ENCODE measurements at places on chromosomes 4 and X.
A peak's percentile ranks its signal among the peaks of the same experiment; 100 is the strongest.

GRCh38 chr4:156693557-156693956, 278.0 kb downstream of the PDGFC start:
- no peak for DNase-seq

GRCh38 chrX:137430301-137430700, 135.6 kb upstream of the ZIC3 start:
- no peak for DNase-seq

- no peak for DNase-seq
Observed at GRCh38 chr4:55673424-55673823, 37.3 kb upstream of the NMU start.

GRCh38 chr4:22334155-22334554, 181.7 kb downstream of the ADGRA3 start:
- no peak for DNase-seq

DNA sequence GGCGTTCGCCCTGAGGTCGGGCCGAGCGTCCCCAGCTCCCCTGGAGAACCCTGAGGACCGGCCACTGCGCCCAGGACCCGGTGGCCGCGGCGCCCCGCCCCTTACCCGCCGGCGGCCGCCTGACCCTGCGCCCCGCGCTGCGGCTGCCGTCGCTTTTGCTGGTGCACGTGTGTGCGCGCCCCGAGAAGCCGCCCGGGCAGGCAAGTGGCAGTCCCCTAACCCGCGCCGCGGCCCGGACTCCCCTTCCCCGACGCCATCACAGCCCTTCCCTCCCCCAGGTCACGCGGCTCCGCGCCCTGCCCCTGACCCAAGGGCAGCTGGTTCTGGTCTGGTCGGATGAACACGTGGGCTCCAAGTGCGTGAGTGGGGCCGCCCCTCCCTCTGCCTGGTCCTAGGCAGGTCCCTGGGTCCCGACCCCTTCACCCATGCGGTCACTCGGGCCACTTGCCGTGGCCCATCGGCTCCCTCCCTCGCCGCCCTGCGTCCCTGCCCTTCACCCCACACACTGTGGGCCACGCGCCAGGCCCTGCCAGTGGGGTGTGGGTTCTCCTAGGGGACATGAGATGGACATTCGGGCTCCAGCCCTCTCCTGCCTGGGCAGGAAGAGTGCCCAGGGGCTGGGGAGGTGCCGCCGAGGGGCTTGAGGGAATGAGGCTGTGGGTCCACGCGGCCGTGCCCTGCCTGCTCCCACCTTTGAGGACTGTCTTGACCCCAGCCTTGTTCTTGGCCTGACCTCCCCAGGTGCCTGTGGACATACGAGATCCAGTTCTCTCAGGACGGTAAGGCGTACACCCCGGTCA, 8.0 kb upstream of the FGFRL1 start:
- no peak for DNase-seq

GRCh38 chr4:81272671-81273070, 57.6 kb upstream of the PRKG2 start:
- no peak for DNase-seq

DNA sequence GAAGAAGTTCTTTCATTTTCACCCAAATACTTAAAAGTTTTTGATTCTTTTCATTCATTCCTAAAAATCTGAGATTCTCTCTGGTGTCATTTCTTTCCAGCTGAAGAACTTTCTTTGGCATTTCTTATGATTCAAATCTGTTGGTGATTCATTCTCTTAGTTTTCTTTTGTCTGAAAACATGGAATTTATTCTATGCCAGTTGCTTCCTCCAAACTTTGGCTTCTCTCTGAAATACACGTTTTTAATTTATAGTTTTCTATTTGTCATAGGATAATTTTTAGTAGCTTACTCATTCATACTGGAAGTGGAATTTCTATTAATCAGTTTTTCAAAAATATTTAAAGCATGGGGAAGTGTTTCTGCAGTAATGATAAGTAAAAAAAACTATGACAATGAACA, 1012.0 kb downstream of the RPA4 start:
- DNase-seq = no peak

DNA sequence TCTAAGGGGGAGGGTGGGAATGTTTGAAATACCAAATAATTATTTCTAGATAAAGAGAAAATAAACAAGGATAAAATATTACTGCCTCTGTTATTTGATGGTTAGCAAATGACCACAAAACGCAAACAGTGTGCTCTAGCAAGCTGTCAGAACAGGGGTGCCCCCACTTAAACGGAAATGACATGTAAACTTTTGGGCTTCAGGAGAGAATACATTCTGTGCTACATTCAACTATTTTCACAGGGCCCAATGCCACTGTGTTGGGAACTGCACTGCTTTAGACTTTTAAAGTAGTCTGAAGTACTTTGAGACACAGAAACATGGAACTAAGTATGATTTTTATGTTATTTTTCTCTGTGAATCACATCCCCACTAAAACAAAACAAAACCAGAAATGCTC, 14.1 kb downstream of the CD40LG start:
- DNase-seq = no peak

GRCh38 chrX:8684201-8684965, 47.6 kb downstream of the ANOS1 start:
- no peak for DNase-seq

- DNase-seq = no peak
Observed at GRCh38 chr4:118270492-118270891, 82.3 kb downstream of the PRSS12 start.

GRCh38 chr4:20445933-20446723, 194.4 kb downstream of the SLIT2 start:
- no peak for DNase-seq

DNA sequence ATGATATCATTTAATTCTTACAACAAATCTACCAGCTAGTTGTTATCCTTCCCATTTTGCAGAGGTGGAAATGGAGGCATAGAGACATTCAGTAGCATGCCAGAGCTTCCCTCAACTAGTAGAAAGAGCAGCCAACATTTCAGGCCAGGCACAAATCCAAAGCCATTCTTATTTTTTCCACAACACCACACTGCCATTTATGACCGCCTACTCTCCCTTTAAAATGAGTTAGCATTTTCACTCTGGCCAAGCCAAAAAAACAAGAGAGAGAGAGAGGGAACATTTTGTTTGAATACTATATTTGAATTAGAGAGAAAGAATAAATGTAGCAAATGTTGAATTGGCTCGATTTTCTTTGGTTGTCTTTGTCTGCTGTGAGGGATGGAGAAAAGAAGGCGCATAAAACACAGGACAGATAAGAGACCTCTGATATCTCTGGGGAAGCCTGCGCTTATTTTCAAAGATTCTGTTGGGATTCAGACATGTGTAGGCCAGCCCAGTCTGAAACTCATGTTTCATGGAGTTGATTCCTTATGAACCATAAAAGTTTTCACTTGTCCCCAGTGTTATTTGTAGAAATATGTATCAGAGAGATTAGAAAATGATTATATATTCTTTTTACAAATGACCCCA, 265.7 kb downstream of the RAB28 start:
- DNase-seq = no peak

DNA sequence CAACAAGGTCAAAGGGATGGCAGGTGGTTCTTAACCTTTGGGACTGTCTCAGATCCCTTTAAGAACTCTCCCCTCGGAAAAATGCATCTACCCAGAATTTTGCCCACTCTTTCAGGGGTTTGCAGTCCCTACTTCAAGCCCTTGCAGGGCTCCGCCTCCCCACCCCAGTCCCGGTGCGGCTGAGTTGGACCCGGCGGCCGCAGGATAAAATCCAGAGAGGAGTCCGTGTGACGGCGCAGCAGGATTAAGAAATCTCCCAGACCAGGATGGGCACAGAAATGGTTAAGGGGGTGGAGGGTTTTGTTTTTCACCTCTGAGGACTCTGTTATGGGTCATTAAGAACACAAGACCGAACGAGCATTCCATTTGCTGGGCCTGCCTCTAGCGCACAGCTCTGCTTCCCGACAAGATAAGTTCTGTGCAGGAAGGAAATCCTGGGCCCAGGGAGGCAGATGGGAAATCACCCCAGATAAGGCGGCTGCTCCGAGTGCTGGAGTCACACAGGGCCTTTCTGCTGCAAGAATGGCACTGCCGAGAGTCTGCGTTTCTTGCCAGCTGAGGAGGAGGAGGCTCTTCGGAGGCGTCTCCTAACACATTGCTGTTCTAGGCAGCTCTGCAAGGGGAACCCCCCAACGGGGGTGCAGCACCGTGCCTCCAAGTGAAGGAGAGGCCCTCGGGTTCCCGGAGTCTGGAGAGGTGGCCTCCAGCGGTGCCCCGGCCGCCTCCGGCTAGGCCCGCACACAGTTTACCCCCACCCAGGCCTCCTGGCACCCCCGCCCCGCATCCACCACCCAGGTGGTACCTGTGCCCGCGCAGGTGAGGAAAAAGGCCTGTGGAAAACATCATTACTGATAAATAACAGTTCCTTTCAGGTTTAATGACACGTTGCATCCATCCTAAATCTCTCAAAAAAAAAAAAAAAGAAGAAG, 277.6 kb downstream of the BCOR start:
- DNase-seq = no peak

GRCh38 chr4:85703096-85703495, 228.1 kb downstream of the ARHGAP24 start:
- no peak for DNase-seq

DNA sequence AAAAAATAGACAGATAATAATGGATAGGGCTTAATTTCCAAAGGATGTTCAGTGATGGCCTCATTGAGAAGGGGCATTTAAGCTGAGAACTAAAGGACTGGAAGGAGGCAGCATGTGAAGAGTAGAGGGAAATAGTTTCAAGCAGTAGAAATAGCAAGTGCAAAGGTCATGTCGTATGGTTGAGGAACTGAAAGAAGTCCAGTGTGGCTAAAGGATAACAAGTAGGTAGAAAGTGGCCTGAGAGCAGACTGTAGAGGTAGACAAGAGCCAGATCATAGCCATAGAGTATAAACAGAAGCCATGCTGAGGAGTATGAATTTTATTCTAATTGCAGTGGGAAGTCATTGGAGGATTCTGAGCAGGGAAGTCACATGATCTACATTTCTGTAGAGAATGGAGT, 72.3 kb downstream of the GRIA3 start:
- no peak for DNase-seq

- peak; percentile 57 for DNase-seq
Observed at GRCh38 chr4:126604268-126604867, 1028.4 kb upstream of the INTU start.

- no peak for DNase-seq
Observed at GRCh38 chr4:77431546-77431945, 174.1 kb upstream of the CXCL13 start.

GRCh38 chr4:17545374-17546140, 30.6 kb downstream of the CLRN2 start:
- no peak for DNase-seq

- DNase-seq = no peak
Observed at GRCh38 chr4:88659890-88660208, 37.8 kb downstream of the NAP1L5 start.

- DNase-seq = peak; percentile 33
Observed at GRCh38 chrX:78199851-78200250, 60.4 kb upstream of the TAF9B start.

- DNase-seq = peak; percentile 77
Observed at GRCh38 chr4:151862766-151863165, 102.0 kb upstream of the GATB start.

GRCh38 chr4:152591876-152592275, 56.0 kb upstream of the FBXW7 start:
- no peak for DNase-seq

DNA sequence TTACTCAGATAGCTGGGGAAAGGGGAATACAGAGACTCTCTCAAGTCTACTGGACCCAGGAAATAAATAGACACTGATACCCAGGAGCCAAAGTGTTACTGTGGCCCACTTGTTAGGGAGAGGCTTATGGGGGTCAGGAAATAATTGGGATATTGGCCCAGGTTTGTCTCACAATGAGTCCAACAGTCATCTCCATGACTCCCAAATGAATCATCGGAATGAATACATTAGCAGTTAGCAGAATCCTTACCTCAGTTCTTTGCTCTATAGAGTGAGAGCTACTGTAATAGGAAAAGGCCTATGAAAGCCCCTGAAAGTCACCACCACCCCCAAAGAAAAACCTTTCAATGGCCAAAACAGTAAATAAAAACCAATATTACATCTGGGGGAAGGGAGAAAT, 42.4 kb upstream of the ARHGEF6 start:
- no peak for DNase-seq

- no peak for DNase-seq
Observed at GRCh38 chr4:2378401-2378800, 40.0 kb downstream of the ZFYVE28 start.

- DNase-seq = no peak
Observed at GRCh38 chrX:132094164-132094563, 33.7 kb downstream of the FRMD7 start.

GRCh38 chrX:45515262-45516215, 314.9 kb upstream of the DIPK2B start:
- peak; percentile 70 for DNase-seq

GRCh38 chr4:20478412-20478811, 221.8 kb upstream of the PACRGL start:
- no peak for DNase-seq

- DNase-seq = no peak
Observed at GRCh38 chr4:55373461-55373860, 22.3 kb upstream of the TMEM165 start.

DNA sequence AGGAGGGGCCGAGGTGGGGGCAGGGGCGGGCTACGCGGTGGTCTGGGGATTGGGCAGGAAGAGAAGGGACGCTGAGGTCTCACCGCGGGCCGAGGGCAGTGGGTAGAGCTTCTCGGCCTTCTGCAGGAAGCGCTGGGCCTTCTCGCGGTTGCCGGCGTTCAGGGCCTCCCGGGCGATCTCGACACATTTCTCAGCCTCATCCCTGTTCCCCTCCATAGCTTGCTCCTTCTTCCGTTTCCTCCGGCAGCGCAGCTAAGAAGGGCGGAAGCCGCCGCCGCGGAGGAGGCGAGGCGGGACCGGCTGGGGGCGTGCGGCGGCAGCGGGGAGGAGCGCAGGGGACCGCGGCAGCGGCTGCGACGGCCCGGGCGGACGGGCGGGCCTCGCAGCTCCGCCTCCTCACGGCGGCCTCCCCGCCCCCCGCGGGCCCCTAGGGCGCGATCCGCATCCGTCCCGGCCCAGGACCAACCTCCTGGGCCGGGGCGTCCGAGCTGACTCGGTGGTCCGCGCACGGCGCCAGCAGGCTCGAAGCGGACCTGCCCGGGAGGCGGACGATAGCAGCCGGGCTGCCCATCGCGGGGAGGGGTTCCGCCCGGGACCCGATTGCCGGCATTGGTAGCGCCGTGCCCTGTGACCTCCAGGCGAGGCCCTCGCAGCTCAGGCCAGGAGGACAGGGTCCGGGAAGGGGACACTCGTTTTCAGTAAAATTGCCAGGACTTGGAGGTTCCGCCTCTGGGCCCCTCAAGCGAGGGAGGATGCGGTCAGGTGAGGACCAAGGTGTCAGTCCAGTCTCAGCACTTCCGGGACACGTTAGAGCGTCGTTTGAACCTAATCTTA, at the start of gene DNAJB14:
Gene DNAJB14 (minus strand): TSS at position 263 of the 834 bp plus-strand sequence. CDS start 47 bp downstream, at position 216.
- peak; percentile 56 for DNase-seq

DNA sequence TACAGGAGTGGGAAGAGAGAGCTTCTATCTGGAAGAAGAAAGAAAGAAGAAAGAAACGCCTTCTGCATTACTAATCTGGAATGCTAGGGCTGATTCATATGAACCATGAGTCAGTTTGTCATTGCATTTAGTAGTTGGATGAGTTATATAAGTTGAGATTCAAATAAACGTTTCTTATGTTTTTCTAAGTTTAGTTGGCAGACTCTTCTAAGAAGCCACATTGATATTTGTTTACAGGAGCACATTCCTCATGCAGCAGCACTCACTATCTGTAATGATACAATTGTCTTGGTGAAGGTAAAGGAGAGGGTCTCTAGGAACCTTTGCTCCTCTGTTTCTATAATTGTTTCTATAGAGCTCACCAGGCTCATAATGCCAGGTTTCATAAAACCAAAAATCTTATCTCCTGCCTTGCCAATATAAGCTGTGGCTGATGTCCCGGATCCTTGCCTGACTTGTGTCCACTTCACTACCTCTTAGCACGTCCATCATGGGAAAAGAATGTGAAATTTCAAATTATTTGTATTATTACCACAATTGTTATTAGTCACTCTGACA, 39.5 kb downstream of the HOPX start:
- peak; percentile 80 for DNase-seq
